Daoy (cell line): ENCODE measurements at places on chromosomes 7 and 10.

- DNase-seq: no peak
Measured at GRCh38 chr7:78448911-78449310, 650.3 kb downstream of the PHTF2 start.

GRCh38 chr7:32905175-32905662 is 13.7 kb upstream of the KBTBD2 start:
- peak; percentile 87 for DNase-seq

- peak; percentile 37 for DNase-seq
Measured at GRCh38 chr10:112223725-112224124, 40.2 kb upstream of the GPAM start.

DNA sequence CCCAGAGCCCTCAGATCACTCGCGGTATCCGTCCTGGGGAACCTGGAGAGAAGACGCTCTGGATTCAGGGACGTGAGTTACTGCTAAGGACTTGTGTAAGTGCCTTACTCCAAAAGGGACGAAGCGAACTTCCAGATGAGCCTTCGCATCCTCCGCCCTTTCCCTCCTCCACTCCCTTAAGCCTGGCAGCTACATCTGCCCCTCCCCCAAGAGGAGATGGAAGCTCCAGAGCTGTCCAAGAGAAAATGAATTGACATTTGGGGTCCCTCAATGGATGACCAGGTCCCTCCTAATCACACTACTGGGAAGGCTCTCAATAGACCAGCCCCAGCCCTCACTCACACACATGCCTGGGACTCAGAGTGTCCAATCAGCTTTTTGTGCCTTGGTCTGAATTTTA is 31.3 kb upstream of the GDF10 start:
- no peak for DNase-seq

GRCh38 chr10:60728056-60728455 is 50.2 kb upstream of the CDK1 start:
- no peak for DNase-seq

GRCh38 chr10:117273980-117274379 is 33.1 kb downstream of the SLC18A2 start:
- DNase-seq: no peak

GRCh38 chr10:92742331-92743228 is 52.8 kb downstream of the HHEX start:
- DNase-seq: no peak

- DNase-seq: no peak
Measured at GRCh38 chr7:151383638-151384351, 26.0 kb downstream of the WDR86 start.

DNA sequence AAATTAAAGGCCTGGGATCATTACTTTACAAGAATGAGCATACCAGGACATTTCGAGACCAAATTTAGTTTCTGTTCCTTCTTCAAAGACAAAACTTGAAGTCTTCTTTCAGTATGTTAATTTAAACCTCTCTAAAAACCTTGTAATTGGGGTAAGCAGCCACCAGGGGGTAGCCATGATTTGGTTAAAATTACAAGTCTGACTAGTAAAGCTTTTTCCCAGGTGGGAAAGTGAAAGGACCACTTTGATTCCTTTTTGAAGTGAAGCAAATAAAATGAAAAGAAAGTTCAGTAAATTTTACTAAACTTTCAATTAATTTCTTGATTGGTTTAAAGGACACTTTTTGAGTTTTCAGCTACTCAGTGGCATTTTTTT is 294.3 kb downstream of the BBS9 start:
- DNase-seq: peak; percentile 22

DNA sequence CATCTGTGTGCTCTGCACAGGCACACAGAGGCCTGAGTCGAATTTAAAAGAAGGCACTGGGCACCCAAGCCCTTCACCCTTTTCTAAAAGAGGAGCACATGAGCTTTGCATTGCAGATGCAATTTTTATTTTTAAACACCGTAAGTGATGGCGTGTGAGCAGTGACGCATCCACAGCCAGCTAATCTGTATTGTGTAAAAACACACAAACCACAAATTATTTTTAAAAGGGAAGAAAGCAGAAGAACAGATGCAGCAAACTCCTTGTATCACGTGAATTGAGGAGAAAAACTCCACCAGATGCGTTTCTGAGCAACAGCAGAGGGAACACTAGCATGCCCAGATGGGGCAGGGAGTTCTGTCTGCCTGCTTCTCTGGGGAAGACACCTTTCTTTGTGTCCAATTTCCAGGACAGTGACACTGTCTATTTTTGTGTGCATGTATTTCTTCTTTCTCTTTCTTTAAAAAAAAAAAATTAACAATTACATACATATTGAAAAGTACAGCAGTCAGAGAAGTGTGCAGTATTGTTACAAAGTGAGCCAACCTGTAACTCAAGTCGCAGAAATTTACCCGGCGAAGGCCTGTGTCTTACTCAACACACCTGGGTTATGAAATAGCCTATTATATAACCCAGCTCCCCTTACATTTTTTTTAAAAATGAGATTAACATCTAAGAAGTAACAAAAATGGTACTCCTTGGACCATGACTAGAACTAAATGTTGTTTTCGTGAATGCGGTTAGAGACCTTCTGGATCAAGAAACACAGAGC is 39.2 kb downstream of the EEPD1 start:
- peak; percentile 22 for DNase-seq

DNA sequence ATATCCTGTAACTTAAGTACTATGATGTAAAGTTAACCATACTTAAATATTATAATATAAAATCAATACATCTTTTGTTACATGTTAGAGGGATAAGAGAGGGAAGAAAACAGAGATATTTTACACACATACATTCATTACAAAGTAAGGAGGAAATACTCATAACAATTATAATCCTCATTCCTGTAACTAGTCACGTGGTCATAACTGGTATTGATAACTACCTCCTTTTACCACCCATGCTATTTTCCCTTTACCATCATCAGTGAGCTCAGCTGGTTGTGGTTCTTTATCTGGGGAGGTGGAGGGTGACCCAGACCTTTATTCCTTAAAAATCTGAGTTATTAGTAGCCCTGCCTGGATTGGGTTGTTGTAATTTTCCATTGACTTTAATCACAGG is 8.3 kb downstream of the GIMAP8 start:
- DNase-seq: no peak

- DNase-seq: no peak
Measured at GRCh38 chr7:8111282-8111960, 142.8 kb downstream of the GLCCI1 start.

DNA sequence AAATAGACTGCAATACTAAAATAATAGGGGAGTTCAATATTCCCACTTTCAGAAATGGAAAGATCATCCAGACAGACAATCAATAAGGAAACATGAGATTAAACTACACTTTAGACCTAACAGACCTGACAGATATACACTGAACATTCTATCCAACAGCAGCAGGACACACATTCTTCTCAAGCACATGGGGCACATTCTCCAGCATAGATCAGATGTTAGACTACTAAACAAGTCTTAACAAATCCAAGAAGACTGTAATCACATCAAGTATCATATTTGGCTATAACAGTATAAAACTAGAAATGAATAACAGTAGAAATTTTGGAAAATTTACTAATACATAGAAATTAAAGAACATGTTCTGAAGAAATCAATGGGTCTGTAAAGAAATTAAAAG is 458.9 kb upstream of the ANKRD30A start:
- no peak for DNase-seq

- DNase-seq: no peak
Measured at GRCh38 chr10:16717622-16718395, 99.4 kb downstream of the RSU1 start.

DNA sequence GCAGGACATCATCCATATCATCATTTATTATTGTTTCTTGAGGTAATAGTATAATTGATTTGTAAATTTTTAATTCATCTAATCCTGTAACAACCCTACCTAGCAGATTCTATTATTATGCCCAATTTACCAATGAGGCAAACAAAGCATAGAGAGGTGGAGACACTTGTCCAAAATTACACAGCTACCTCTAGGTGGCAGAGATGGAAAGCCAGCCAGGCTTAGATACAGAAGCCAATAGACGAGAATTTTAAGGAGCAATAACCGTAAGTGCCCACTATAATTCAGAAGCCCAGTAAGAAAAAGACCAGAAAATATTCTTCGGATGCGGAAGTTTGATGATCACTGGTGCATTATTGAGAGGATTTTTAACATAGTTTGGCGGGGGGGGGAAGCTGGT is 54.0 kb downstream of the ANK3 start:
- DNase-seq: peak; percentile 7

- DNase-seq: peak; percentile 62
Measured at GRCh38 chr10:86585037-86585929, 63.7 kb upstream of the WAPL start.

GRCh38 chr7:130954918-130955564 is 221.0 kb upstream of the KLF14 start:
- no peak for DNase-seq

DNA sequence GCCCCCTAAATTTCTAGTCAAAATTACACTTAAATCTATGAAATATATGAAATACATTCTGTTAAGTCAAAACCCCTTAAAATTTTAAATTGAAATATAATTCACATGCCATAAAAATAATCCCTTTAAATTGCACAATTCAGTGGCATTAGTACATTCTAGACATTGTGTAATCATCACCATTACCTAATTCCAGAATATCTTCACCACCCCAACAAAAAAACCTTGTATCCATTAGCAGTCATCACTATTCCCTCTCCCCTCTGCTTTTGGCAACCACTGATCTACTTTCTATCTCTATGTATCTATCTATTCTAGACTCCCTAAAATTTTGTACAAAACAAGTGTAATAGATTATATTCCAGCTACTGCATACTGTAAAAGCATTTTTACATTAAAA is 261.2 kb downstream of the GLI3 start:
- DNase-seq: no peak

DNA sequence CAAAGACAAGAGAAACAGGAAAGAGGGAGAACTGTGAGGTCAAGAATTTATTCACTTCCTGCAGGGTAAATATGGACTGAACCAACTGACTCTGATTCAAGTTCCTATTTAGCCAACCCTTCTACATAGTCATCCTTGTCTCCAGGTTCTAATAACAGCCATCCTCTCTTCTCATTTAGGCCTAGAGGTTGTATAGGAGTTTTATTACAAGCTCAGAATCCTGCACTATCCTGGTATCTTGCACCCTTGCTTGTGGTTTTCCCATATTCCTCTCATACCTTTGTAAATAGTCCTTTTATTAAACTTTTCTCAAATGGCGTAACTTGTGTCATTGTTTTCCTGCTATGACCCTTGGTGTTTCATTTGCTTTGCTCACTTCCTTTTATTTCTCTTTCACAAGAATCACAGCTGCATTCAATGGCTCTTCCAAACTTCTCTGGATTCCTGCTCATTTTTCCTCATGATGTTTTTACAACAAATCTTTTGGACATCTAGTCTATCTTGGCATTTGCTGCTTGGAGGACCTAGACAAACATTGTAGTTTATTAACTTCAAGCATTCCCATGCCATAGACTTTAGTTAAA is 12.4 kb upstream of the OR2A5 start:
- DNase-seq: no peak

DNA sequence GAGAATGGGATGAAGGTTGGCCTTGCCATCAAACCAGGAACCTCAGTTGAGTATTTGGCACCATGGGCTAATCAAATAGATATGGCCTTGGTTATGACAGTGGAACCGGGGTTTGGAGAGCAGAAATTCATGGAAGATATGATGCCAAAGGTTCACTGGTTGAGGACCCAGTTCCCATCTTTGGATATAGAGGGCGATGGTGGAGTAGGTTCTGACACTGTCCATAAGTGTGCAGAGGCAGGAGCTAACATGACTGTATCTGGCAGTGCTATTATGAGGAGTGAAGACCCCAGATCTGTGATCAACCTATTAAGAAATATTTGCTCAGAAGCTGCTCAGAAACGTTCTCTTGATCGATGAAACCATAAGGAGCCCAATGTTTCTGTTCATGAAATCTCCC is 637 bp downstream of the RPEL1 start:
- DNase-seq: no peak

GRCh38 chr7:26409661-26410547 is 118.2 kb downstream of the SNX10 start:
- DNase-seq: no peak

- no peak for DNase-seq
Measured at GRCh38 chr7:130985361-130985760, 251.4 kb upstream of the KLF14 start.

DNA sequence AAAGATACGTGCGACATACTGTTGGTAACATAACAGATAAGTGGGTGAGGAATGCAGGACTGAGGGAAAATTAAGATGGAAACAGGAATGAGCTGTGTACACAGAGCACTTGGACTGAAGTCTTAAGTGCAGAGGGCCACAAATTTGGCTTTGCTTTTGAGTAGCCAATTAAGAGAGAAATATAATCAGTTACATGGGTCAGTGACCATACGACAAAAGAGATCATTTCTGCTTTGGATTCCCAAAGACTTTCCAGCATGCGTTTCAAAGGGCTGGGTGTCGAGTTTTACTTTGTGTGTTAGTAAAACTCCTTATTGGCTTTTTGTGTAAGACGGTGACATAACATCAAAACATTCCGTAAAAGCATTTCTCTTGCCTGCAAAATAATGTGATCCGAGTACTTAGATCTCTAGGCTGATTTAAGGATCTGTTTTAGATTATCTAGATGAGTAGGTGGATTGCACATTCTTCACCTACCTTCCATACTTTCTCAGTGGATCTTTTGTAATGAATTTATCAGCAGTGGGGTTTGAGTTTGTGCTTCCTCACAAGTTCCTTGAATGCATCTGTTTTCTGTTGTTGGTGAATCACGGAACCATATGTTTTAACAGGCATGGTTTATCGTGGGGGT is 7.5 kb downstream of the RABGEF1 start:
- no peak for DNase-seq

DNA sequence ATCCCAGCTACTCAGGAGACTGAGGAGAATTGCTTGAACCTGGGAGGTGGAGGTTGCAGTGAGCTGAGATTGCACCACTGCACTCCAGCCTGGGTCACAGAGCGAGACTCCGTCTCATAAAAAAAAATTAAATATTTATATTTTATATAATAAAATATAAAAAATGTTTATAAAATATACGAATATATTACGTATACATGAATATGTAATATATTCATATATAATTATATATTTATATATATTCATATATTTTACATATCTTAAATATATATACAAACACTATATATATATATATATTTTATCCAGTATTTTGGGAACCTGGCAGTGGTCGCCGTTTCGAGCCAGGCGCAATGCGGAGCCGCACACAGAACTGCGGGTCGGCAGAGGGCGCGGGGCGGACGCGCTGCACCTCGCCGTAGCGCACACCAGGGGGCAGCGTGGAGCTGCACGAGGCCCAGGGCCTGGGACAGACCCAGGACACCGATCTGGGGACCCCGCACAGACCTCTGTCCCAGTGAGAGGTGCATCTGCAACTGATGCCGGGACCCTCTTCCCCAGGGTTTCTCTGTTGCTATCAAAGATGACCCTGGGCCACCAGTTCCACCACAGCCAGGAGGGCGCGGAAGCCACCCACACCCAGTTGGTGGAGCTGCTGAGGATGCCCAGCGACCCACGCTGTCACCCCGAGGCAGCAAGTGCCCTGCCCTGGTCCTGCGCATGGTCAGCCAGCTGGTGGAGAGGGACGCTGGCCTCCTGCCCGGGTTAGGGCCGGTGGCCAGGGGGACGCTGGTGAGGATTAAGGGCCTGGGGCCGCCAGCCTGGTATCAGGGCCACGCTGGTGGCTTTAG is 22.7 kb downstream of the AP5Z1 start:
- DNase-seq: peak; percentile 79
